ENCODE measurements at places on chromosomes 7 and 10.

- no peak for DNase-seq
These were observed 8.0 kb upstream of the SPOCK2 start for GRCh38 chr10:72096115-72097000.

GRCh38 chr10:104056619-104057273, 28.9 kb downstream of the COL17A1 start:
- DNase-seq: no peak

DNA sequence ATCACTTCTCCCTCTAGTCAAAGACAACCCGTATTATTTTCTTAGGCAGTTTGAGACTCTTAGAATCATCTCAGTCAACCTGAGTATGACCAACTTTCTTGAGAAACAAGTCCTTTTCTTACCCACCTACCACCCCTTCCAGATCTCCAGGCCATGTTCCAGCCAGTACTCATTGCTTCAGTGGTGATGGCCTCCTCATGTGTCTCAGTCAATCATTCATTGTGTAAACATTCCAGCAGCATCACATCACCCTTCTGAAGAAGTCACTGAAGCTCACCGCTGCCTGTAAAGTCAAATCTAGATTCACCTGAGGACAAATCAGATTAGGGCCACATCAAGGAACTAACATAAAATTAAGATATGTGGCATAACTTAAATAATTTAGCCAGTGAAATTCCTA, 467.2 kb upstream of the NRP1 start:
- no peak for DNase-seq

GRCh38 chr10:74011017-74011416, 13.1 kb downstream of the VCL start:
- DNase-seq: no peak

DNA sequence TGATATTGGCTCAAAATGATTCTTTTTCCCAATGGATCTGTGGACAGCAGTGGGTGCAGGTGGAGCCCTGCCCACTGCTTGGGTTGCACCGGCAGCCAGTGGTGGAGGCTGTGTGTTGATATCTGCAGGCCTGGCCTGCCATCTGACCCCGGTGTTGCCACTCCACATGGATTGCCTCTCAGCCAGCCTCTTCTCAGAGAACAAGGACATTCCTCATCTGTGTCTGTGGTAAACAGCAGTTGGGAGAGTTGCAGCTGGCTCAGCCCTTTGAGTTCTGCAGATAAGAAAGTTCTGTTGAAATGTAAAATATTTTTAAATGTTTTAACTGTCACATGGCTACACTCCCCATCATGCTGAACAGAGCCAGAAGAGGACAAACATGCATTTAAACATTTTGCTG, 374.9 kb upstream of the CELF2 start:
- no peak for DNase-seq
